GM12891 (cell line): ENCODE measurements at places on chromosomes 13 and 19.

GRCh38 chr13:48731001-48731658 lies 77.4 kb downstream of the CYSLTR2 start:
- DNase-seq, result no peak

DNA sequence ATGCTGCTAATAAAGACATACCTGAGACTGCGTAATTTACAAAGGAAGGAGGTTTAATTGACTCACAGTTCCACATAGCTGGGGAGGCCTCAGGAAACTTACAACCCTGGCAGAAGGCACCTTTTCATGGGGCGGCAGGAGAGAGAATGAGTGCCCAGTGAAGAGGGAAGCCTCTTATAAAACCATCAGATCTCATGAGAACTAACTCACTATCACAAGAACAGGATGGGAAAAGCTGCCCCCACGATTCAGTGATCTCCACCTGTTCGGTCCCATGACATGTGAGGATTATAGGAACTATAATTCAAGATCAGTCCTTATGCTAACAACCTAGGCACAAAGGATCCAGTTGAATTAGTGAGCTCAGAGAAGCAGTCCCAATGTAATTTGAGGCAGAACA lies 59.4 kb downstream of the GPC6 start:
- no peak for DNase-seq

DNA sequence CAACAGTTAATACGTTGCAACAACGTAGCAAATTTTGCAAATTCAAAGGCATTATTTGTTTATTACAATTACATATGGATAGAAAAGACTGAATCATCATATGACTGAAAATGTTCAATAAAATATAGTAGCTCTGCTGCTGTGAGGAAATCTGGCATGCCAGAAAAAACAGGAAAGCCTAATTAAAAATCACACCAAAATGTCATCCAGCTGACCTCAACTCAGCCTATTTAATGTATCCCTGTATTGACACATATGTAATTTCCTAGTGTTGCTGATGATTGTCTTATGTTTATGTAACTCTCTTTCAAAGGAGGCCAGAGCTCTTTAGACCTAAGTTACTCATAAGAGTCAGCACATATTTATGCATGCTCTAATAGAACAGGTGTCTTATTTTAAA lies 495.0 kb downstream of the PCDH17 start:
- DNase-seq, result no peak

GRCh38 chr13:110590577-110590976 lies 24.8 kb upstream of the NAXD start:
- DNase-seq, result no peak

DNA sequence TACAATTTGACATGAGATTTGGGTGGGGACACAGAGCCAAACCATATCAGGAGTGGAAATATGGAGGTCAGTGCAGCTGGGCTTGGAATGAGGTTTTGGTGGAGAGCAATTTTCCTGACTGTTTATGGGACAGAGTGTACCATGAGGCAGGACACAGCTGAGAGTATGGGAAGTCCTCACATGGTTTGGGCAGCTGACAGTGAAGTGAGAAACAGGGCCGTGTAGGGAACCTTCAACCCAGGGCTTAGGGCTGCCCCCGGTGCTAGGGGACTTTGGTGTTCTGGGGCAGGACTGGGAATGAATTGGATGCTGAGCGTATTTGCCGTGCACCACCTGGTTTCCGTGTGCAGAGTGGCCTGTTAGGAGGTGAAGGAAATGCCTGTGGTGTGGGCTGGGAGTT lies 6.1 kb downstream of the ZNF548 start:
- DNase-seq, result no peak
